ENCODE measurements at places on chromosomes 4 and X.

GRCh38 chr4:37719021-37719420 lies 32.8 kb upstream of the RELL1 start:
- no peak for DNase-seq

DNA sequence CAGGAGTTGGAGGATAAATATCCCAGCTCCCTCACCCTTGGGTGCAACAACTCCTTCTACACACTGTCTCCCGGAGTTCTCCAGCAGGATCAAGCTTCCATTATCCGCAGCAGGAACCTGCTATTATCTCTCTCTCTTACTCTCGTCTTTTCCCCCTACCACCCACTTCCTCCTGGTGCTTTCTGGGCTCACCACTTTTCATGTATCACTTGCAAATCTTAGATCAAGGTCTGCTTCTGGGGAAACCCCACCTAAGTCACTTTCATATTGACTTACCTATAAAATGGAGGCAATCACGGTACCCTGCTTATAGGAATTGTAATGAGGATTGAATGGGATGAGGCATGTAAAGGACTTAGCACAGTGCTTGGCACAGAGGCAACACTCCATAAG lies 589.5 kb downstream of the BCOR start:
- DNase-seq = no peak

- DNase-seq = no peak
Measured at GRCh38 chrX:14618177-14618965, 89.0 kb downstream of the GLRA2 start.

- DNase-seq = no peak
Measured at GRCh38 chr4:107164962-107165475, 128.9 kb upstream of the DKK2 start.

- DNase-seq = no peak
Measured at GRCh38 chrX:154091678-154092077, 5.8 kb downstream of the MECP2 start.

DNA sequence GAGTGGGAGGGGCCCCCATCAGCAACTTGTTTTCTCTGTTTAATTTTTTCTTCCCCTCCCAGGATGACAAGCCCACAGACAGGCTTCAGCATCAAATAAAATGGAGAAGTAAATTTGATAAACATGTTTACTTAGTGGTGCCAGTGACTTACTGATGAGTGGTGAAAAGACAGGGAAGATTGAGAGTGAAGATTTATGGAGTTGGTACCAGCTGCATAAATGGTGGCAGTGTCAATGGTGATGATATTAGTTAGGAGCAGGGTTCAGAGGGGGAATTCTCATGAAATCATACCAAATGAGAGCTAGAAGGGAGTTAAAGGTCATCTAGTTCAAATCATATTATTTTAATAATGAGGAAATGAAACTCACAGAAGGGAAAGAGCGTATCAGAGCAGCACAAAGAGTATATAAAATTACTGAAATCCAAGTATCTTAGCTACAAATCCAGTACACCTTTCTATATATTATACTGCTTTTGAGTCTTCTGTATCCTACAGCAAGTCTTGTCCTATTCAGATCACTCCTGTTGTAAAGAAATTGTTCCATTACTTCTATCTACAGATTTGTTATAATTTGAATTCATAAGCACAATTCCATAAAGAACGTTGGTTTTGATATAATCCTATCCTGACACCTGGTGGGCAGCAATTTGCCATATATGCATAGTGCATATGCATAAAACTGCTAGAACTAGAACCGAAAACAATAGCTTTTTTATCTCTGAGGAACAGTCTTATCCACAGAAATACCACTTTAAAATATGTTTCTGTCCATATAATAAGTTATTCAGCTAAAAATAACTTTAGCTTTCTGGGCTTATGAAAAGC lies 5.0 kb downstream of the P2RY10 start:
- DNase-seq = no peak

GRCh38 chr4:112876316-112876715 lies 173.1 kb upstream of the ANK2 start:
- no peak for DNase-seq

DNA sequence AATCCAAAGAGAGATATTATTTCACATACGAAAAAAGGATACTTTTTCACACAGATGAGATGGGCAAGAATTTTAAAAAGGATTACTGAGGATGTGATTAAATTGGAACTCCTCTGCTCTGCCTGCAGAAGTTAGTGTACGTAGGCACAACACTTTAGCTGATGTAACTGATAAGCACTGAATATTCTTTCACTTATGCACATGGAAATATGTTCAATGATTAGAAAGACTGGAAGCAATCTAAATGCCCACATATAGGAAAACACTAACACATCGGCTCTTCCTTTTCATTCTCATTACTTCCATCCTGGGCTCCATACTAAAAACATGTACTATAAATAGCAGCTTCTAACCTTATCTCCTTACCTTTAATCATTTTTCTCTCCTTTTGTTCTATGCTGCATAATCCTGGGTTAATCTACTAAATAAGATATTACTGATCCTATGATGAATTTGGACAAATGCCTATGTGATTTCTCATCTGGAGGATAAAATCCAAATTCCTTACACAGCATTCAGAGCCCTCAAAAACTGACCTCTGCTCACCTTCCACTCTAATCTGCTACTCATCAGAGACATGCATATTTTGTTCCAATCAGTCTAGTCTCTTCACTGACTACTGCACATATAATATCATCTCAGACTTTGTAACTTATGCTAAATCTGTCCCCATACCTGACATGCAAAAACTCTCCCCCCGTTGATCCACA lies 197.8 kb downstream of the PDGFC start:
- no peak for DNase-seq

DNA sequence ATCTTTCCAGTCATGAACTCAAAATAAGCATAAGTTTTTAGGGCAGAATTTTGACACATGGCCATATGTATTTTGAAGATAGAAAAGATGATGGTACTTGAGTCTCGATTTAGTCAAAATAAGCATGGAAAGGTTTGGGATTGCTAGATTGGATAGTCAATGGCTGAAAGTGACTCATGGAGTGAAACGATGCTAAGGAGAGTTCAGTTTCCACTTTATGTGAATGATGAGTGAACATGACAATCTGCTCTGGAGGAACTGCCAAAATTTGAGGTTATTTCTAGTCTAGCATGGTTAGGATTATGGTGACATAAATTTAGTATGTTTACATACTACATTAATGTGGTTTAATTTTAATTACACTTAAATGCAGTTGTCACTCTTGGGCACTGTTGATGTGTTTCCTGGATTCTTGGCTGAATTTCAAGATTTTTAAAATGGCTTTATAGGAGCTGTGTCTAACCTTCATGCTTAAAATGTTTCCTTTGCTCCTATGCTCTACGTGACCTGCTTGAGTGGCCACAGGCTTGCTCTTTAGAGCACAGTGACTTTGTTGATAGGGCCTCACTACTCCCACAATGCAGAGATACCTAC lies 17.1 kb downstream of the DDX3X start:
- no peak for DNase-seq

- DNase-seq = no peak
Measured at GRCh38 chrX:27976284-27976683, 5.0 kb downstream of the DCAF8L1 start.

DNA sequence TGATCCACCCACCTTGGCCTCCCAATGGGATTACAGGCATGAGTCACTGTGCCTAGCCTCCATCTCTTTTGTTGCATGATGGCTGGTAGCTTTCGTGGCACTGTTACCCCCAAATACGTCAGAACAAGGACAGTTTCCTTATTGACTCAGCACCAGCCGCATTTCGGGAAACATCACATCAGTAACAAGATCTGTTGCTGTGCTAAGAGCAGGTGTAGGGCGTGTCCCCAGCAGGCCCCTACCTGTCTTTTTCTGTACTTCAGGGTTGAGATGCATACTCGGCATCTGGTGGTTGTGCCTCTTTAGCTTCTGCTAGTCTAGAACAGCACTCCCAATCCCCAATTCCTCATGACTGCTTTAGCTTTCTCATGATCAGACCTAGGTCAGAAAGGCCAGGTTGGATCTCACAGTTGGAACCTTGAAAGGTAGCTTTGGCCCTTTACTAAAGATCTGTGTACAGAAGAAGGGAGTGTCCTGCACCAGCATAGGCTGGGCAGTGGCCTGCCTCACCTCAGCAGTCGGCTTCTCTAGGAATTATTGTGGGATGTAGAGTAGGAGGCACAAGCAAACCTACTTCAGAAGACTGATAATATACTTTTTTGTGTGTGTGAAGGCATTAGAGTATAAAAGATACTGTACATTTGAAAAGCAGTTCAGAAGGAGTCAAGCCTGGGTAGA lies 36.8 kb downstream of the NSD2 start:
- no peak for DNase-seq

DNA sequence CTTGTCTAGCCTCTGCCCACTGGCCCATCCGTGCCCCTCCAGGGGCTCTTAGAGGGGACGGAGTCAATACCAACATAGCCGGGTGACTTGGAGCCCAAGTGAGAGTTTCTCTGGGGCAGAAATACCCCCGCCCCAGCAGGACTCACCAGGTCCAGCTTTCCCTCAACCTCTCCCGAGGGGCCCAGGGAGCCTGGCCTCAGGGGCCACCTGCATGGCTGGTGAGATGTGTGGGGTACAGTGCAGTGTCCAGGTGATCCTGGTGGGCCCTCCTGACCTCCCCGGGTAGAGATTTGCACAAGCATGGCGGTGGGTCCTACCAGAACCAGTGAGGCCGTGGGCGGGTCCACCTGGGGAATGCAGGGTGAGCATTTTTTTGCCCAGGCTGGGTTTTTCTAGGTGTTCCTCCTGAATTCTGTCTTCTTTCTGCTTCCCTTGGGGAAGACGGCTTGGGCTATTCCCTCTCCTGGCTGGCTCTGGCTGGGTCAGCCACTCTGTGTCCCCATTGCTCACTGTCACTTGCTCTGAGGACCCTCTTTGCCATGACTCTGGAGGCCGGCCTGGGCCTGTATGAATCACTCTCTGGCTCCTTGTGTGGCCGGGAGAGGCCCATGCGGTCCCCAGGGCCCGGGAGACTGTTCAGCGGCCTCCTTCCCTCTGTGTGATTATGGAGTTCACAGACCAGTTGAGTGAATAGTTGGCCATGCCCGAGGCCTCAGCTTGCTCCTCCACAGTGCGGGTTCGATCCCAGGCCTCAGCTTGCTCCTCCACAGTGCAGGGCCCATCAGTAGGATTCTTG lies 71.0 kb upstream of the NKX1-1 start:
- DNase-seq = no peak

- DNase-seq = no peak
Measured at GRCh38 chr4:94640151-94640550, 117.6 kb upstream of the BMPR1B start.

DNA sequence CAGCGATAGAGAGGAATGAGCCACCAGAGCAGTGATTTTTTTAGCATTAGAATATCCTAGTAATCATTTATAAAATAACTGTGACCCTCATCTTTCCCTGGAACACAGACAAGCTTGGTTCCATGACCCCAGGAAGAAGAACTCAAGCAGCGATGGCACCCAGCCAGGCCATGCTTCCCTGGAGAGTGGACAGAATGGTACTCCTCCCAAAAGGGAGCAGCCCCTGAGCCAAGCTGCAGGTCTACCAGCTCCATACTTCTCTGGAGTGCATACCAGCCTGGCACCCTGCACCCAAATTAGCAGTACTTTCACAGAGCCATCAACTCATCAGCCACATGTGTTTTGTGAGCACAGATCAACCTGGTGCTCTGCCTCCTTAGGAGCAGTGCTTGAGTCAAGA lies 310.9 kb upstream of the PCDH10 start:
- no peak for DNase-seq

DNA sequence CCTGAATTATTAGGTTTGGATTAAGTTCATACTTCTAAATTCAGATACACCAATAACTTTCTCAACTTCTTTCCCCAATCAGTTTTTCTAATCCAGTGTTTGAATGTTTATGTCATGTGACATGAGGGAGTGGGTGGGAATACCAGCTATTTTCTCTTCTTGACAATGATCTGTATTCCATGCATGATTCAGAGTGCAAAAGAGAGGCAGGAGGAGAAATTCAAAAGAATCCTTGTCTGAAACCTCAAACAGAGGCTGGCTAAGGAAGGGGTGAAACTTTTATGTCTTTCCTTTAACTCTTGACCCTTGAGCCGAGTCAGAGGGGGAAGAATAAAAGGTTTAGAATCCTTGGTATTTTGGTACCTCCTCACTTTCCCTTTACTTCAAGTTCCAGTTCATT lies 544.7 kb downstream of the SPRY1 start:
- no peak for DNase-seq

- no peak for DNase-seq
Measured at GRCh38 chr4:93960450-93960849, 131.9 kb downstream of the ATOH1 start.

GRCh38 chr4:114200026-114200425 lies 220.6 kb upstream of the ARSJ start:
- no peak for DNase-seq

- no peak for DNase-seq
Measured at GRCh38 chr4:179114615-179115014, 1672.4 kb upstream of the AGA start.

- DNase-seq = no peak
Measured at GRCh38 chr4:15110120-15110571, 107.9 kb downstream of the CPEB2 start.

GRCh38 chr4:37803348-37803973 lies 23.0 kb upstream of the PGM2 start:
- peak; percentile 71 for DNase-seq

- no peak for DNase-seq
Measured at GRCh38 chrX:153704021-153704526, 16.3 kb downstream of the SLC6A8 start.

DNA sequence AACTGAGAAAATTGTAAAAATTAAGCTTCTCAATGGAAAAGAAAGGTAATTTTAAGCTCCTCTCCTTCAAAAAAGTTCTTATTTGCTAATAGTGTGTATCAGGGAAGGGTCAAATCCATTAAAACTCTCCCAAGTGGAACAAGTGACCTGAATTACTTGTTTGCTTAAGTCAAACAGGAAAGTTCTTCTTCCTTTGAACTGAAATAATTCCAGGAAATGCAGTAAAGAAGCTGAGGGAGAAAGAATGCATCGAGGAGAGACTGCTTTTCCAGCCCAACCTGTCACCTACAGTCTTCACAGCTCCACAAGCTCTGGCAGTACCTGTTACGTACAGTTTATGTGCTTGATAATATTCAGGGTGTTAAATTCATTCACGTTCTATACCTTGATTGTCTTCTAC lies 131.1 kb downstream of the KLHL8 start:
- no peak for DNase-seq

GRCh38 chrX:2498781-2499302 lies 1.9 kb downstream of the DHRSX start:
- DNase-seq = no peak

GRCh38 chr4:158821228-158821971 lies 52.6 kb downstream of the FNIP2 start:
- DNase-seq = peak; percentile 95

DNA sequence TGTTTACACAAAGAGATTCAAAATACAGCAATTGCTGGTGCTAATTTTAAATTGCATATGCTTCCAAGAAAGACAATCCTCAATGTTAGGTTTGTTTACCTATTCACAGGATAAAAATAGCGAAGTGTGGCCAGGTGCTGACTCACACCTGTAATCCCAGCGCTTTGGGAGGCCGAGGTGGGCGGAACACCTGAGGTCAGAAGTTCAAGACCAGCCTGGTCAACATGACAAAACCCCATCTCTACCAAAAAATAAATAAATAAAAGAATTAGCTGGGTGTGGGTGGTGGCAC lies 77.7 kb downstream of the OPHN1 start:
- no peak for DNase-seq
